ENCODE measurements at places on chromosomes 1 and 21. TPM values are rescaled to one million over a fixed set of nuclear protein-coding genes. Genes with fewer than 3 reads are reported as not detected.

The RHOU gene
- 4.3 TPM for total RNA-seq

The MXRA8 gene
- not detected for total RNA-seq

The SYCP1 gene
- not detected for total RNA-seq

The MYBPH gene
- total RNA-seq: not detected

The ACKR1 gene
- not detected for total RNA-seq

The BSND gene
- 0.12 TPM for total RNA-seq

The PCSK9 gene
- not detected for total RNA-seq

The PROK1 gene
- not detected for total RNA-seq

The BRDT gene
- 0.10 TPM for total RNA-seq

The FMO4 gene
- total RNA-seq: 2.9 TPM

The ACTA1 gene
- not detected for total RNA-seq

The KTI12 gene
- total RNA-seq: 12.2 TPM

The PADI3 gene
- total RNA-seq: not detected

GRCh38 chr1:91783423-91784170, 102.4 kb downstream of the TGFBR3 start:
- DNase-seq: no peak

DNA sequence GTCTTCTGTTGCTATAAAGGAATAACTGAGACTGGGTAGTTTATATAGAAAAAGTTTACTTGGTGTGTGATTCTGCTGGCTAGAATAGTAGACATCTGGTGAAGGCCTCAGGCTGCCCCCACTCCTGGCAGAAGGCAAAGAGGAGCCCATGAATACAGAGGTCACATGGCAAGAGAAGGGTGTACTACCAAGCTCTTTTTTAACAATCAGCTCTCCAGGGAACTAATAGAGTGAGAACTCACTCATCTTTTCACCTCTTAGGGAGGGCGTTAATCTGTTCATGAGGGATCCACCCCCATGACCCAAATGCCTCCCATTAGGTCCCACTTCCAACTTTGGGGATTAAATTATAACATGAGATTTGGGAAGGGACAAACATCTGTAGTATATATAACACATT, 9.3 kb downstream of the DTL start:
- DNase-seq: no peak

- DNase-seq: peak; percentile 61
These were observed at the start of gene SMYD2 for GRCh38 chr1:214281021-214281719. TSS of gene SMYD2 (plus strand) at chr1:214281159. CDS start at chr1:214281255, 96 bp downstream.

DNA sequence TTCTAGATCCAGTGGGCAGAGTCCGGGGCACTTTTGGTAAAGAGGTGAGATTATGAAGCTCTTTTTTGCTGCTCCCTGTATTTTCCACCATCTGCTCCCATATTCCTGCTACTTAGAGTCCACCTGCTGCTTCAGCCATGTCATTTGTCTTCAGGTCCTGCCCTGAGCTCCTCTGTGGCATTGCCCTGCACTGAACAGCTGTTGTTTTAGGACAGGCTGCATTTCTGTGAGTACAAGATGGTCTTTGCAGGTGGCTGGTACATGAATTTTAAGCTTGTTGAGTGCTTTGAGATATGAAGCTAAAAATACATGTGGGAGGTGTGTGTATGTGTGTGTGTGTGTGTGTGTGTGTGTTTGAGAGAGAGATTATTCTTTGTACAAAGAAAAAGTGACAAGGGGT, 21.9 kb downstream of the MT1HL1 start:
- no peak for DNase-seq

DNA sequence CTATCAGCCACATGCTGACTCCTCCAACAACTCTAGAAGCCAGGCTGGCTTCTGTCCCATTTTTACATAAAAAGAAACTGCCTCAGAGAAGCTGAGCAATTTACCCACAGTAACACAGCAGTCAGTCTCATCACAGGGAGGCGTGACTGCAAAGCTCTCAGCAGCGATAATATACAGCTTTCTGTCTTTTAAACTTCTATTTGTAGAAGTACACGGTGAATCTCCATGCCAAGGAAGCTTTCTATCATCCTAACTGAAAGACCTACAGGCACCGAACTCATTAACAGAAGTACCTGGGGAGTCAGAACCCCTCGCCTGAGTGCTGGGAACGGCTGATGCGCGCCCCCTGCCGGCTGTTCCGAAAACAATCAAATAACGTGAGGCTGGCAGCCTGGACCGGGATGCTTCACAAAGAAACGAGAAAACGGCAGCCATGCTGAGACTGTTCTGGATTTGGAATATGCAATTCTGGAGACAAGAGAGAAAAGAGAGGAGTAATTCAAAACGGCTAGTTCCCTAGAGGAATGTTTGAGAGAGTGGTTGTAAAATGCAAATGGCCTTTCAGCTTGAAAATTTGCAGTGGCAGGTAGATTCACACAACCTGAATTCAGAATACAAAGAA, 43.5 kb upstream of the RAB4A start:
- peak; percentile 66 for DNase-seq

- DNase-seq: no peak
These were observed 185.1 kb upstream of the CAMK1G start for GRCh38 chr1:209398313-209398991.

DNA sequence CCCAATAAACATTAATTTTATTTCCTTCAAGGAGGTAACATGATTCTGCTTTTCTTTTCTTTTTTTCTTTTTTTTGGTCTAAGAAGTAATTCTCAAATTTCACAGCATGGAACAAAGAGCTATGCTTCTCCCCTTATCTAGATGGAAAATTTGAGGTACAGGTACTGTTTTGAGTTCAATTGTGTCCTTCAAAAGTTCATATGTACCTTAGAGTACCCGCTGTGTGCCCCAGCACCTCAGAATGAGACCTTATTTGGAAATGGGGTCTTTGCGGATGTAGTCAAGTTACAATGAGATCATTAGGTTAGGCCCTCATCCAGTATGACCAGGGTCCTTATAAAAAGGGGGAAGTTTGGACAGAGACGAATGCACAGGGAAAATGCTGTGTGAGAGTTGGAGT, 22.0 kb downstream of the ELAPOR1 start:
- no peak for DNase-seq

- no peak for DNase-seq
These were observed 55.6 kb upstream of the PRMT6 start for GRCh38 chr1:107000902-107001301.

- DNase-seq: no peak
These were observed 318.1 kb downstream of the USP25 start for GRCh38 chr21:16047904-16048303.

GRCh38 chr1:6301526-6301925, 40.6 kb upstream of the GPR153 start:
- no peak for DNase-seq

DNA sequence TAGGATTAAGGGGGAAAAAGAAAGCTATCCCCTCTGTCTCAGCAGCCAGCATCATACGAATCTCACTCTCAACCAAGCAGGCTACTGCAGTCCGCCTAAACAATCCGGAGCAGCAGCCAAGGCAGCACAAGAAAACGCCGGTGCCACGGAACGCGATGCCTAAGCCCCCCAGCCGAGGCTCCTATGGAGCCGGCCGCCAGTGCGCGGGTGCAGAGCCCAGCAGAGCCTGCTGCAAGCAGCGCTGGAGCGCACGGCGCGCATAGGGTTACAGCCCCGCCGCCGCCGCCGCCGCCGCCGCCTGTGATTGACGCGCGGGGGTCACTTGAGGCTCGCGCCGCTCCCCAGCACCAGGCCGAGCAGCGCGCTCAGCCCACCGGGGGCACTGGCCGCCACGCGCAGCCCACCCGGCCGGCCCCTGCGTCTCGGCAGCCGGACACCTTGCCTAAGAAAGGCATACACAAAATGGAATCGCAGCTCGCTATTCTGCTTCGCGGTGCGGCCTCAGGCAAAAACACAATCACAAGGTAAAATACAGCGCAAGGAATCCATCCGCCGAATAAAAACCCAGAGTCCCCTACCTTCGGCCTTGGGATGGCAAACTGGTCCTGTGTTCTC, 780 bp downstream of the HIVEP3 start:
- DNase-seq: peak; percentile 52

DNA sequence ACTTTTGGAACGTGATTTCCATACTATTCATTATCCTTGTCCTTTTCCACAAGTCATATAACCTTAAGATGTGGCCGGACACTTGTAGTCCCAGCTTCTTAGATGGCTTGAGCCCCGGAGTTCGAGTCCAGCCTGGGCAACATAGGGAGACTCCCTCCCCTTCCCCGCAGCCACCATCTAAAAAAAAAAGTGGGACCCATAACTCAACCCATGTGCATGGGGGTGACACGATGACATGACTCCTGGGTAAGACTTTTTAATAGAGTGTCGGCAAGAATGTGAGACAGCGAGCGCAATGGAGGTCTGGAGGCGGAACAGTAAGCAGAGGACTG, 25.7 kb downstream of the MIA3 start:
- no peak for DNase-seq

GRCh38 chr1:189941922-189942321, 535.7 kb downstream of the BRINP3 start:
- DNase-seq: no peak

DNA sequence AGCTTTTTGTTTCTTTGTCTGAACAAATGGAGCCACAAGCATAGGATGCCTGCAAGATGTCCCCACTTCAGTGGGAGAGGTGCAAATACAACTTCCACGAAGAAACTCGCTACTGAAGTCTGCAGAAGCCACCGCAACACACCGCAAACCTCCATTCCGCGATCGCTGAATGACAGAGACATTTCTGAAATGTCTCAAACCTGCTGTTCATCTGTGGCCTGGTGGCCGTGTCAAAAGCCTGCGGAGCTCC, 1.0 kb downstream of the TP53BP2 start:
- DNase-seq: peak; percentile 72

GRCh38 chr1:75034376-75034775, 99.8 kb upstream of the LHX8 start:
- DNase-seq: no peak

DNA sequence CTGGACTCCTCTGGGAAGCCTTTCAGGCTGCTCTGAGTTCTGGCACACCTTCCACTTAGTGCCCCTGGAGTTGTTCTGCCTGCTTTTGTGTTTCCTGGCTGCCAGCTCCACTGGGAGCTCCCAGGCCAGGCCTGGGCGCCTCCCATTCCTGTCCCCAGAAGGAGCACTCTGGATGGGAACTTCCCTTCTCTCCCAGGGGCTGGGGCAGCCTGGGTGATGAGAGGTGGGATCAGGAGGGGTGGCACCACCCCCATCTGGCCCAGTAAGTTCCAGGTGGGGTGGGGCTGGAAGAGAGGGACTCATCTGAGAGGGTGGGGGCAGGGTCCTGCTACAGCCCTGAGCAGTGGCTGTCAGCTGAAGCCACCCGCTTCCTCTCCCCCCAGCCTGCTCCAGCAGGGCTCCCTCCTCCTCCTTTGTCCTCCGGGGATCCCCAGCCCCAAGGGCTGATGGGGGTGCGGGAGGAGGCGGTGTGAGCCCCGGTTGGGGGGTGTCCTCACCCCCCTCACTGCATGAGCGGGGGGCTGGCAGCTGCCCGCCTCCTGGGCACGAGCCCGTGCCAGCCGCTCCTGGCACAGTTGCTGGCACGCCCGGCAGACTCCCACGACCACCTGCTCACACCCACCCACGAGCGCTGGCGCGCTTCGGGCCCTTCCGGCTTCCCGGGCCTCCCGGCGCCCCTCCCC, 4.7 kb downstream of the FOXO6 start:
- DNase-seq: no peak

Measured in activated naive CD4-positive, alpha-beta T cell treated with anti-CD3 and anti-CD28 coated beads, Interleukin-2, amount 50 U/mL, for 72 hours (primary cell).